Stimulated activated CD8-positive, alpha-beta memory T cell treated with anti-CD3 and anti-CD28 coated beads, Interleukin-4, amount 100 ng/mL, for 1 hour (primary cell): ENCODE measurements at places on chromosomes 12 and 14.

DNA sequence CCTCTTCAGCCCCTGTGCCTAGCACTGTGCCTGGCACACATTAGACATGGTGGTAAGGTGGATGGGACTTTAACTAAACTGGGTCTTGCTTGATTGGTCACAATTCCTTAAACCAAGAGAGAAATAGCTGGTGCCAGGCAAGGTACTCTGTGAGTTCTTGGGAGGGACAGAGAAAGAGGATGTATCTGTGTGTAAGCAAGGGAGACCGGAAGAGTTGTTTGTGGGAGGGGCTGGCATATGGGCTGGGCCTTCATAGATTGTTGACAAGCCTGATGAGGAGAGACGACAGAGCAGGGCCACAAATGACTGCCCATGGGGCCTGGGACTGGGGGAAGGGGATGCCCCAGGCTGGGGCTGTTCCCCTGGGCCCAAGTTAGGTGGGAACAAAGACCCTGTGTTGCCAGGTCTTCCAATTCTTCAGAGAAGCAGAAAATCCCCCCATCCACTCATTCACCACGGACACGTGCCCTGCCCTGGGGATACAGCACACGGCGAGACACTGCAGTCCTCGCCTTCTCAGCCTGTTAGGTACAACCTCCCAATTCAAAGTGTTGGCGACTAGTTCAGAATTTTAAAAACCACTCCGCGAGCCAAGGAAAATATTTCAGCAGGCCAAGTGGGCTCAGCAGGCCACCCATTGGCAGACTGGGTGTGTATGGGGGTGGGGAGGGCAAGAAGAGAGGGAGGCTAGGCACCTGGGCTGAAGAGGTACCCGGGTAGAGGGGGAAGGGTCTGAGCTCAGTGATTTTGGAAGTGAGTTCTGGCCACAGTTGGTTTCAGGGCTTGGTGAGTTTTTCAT, 11.4 kb upstream of the CYP46A1 start:
- DNase-seq: no peak

GRCh38 chr12:111067498-111067897, 147.1 kb upstream of the MYL2 start:
- DNase-seq: no peak

DNA sequence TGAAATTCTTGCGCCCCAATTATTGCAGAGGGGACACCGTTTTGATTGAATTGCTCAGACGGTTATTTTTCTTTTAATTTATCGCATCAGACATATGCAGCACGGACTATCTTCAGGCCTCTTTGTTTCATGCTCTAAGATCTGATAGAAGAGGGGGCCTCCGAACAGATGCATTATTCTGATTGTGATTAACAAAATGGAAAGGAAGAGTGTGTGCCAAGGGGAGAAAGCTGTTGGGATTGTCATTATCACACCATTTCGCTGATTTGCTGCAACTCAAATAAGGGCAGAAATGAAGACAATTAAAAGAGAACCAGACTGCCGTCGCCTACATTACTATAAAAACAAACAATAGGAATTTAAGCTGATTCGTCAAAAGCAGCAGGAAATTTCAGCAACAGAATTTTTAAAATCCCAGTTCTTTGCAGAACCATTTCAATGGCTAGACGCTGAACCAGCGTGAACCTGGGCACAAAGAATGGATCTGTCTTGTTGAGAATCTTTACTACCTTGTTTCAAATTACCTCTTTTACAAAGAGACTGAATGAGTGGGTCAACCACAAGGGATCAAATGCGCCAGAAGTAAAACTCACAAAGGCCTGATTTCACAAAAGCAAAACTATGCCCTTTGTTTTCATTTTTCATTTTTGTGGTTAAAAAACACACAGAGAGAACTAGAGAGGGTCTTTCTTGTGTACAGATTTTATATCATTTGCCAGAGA, 30.6 kb downstream of the TMEM132D start:
- DNase-seq: no peak

- DNase-seq: no peak
Measured at GRCh38 chr14:67998834-67999233, 179.3 kb downstream of the RAD51B start.

GRCh38 chr14:24904533-24904932, 145.4 kb downstream of the STXBP6 start:
- no peak for DNase-seq

DNA sequence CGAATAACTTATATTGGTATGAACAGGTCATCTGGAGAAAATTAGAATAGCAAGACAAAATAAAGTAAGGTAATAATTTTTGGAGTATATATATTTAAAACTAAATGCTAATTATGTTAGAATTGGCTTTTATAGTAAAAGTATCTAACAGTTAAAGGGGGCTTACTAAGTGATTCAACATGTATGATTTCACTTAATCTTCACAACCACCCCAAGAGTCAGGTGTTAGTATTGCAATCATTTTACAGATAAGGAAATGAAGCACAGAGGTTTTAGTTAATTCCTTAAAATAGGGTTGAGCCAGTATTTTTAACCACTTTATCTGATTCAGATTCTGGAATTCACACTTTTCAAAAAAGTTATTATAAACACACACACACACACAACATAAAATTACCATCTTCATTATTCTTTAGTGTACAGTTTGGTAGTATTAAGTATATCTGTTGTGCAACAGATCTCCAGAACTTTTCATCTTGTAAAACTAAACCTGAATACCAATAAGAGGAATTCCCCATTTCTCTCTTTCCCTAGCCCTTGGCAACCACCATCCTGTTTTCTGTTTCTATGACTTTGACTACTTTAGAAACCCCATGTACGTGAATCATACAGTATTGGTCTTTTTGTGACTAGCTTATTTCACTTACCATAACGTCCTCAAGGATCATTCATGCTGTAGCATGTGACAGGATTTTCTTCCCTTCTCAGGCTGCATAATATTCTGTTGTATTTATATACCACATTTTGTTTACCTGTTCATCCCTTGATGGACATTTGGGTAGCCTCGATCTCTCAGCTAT, 12.5 kb downstream of the A2M start:
- DNase-seq: no peak

DNA sequence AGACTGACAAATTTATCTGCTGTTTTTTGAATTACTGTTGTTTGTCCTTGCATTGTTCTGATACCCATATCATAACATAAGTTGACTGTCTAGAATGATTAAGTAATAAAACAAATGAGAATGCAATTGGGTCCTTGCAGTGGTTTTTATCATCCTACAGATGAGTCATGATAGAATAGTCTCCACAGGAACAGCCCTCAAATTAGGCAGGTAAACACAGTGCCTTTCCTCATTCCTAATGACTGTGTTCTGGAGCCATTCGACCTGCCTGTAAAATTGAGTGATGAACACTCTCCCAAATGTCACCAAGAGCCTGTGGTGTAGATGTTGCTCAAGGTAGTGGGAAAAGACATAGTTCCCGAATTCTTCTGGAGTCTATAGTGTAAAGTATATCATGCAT, 12.3 kb downstream of the NKX2-8 start:
- no peak for DNase-seq

DNA sequence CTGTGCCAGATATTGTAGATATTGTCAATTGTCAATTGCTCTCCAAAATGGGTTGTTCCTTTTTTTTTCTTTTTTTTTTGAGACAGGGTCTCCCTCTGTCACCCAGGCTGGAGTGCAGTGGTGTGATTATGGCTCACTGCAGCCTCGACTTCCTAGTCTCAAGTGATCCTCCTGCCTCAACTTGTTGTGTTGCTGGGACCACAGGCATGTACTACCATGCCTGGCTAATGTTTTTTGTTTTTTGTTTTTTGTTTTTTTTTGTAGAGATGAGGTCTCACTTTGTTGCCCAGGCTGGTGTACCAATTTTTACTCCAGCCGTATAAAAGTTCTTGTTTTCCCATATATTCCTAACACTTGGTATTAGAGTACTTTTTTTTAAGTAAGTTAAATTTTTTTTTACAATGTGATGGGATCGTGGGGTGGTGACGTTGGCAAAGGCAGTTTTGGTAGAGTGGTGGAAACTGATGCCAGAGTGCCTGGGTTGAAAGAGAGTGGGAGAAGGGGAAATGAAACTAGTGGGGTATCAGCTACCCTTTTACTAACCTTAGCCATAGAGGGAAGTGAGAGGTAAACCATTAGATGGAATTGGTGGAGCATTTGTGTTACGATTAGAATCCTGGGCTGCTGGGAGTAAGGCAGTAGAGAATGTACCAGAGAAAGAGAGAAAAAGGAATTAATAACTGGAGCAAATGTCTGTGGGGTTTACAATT, 33.0 kb upstream of the CFAP54 start:
- DNase-seq: no peak

DNA sequence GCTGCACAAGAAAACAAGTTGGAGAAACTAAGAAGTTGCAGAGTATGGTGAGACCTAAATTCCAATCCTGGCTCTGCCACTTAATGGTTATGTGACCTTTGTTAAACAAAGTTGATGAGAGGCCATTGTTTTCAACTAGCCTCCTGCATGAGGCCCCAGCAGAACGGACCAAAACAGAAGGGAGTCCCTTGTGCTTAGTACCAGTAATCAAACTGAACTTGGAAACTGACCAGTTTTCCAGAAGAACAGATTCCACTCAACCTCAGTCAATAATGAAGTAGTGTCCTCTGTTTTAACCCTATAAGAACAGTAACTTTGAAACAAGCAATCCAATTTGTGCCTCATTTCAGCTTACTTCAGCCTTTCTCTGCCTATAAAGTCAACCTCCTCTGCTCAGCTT, 69.9 kb downstream of the C12orf56 start:
- no peak for DNase-seq

GRCh38 chr14:53855127-53855526, 101.5 kb downstream of the BMP4 start:
- DNase-seq: no peak

DNA sequence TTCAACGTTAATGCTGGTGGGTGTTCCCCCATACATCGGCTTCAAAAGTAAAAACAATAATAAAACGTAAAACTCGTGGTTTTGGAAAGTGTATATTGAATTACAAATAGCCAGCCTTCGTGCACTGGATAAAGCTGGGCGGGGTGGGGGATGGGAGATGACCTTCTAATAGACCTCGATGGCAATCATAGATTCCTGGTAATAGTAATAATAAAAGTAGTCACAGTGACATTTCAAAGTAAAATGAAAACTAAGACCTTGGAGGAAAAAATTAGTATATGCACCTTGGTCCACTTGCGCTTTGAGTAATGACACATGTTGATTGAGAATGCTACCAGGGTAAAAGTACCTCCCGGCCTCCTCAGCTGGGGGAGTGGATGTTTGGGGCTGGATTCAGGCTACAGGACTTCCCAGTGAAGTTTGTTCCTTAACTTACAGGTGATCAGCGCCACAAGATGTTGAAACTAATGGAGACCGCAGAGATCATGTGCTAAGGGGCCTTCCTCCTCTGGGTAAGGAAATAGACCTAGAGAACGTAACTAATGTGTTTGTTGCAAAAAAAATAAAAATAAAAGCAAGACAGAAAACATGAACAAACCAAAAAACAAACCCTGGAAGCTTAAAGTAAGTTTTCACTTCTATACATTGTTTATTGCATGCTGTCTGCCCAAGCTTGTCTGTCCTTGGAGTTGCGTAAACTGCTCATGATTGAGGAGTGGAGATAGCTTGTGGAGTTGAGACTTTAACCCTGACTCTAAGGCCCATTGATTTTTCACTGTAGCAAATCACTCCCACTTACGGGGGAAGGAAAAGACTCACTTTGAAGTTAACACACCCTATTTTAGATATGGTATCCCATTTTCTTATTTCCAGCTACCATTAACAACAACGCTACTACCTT, 907 bp upstream of the LRIG3 start:
- no peak for DNase-seq
